ENCODE measurements at places on chromosomes 16 and 17.
A peak's percentile ranks its signal among the peaks of the same experiment; 100 is the strongest.

DNA sequence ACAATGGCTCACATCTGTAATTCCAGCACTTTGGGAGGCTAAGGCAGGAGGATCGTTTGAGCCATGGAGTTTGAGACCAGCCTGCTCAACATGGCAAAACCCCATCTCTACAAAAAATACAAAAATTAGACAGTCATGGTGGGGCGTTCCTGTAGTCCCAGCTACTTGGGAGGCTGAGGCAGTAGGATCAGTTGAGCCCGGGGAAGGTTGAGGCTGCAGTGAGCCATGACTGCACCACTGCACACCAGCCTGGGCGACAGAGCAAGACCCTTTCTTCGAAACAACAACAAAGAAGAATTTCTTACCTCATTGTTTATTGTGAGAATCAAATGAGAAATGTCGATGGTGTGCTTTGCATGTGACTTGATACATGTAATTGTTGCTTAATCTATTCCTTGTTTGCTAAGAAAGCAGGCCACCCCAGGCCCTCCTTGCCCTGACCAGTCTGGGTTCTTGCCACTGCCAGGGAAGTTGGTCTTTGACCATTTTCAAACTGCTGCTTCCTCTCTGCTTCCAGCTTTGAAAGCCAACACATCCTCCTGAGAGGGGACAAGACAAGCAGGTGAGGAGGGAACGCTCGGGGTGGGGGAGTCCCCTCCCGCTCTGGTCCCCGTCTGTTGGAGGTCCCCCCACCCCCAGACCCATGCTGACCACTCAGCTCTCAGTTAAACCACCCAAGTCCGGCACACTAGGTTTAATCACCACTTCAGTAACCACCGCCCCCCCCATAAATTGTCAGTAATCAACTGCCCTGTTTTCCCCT lies 47.3 kb upstream of the CPNE2 start:
- no peak for DNase-seq

- DNase-seq = no peak
These were observed 18.1 kb upstream of the MTMR4 start for GRCh38 chr17:58532555-58532951.

- DNase-seq = no peak
These were observed 1.6 kb upstream of the WFIKKN2 start for GRCh38 chr17:50833510-50834428.

DNA sequence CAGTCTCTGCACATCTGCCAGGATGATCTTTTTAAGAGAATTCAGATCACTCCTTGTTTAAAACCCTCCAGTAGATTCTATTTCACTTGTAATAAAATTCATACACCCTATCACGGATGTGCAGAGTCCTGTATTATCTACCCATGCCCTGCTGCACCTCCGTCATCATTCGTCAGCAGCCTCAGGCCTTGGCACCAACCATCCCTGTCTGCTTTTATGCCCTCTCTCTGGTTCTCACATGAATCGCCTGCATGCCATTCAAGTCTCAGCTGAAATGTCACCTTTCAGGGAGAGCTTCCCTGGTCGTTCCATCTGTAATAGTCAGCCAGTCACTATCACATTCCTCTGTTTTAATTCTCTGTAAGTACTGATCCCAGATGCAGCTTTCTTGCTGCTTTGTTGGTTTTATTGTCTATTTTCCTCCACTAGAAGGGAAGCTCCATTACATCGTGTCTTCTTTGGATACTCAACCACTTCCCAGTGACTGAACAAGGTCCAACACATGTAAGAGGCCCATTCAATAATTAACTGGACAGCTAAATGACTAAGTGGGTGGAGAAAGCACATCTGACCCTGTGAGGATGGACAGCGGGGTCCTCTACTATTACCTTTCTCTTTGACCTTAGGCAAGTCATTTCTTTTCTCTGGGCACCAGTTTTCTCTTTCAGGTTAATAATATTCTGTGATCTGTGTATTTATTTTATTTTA lies 81.2 kb upstream of the GOT2 start:
- no peak for DNase-seq

DNA sequence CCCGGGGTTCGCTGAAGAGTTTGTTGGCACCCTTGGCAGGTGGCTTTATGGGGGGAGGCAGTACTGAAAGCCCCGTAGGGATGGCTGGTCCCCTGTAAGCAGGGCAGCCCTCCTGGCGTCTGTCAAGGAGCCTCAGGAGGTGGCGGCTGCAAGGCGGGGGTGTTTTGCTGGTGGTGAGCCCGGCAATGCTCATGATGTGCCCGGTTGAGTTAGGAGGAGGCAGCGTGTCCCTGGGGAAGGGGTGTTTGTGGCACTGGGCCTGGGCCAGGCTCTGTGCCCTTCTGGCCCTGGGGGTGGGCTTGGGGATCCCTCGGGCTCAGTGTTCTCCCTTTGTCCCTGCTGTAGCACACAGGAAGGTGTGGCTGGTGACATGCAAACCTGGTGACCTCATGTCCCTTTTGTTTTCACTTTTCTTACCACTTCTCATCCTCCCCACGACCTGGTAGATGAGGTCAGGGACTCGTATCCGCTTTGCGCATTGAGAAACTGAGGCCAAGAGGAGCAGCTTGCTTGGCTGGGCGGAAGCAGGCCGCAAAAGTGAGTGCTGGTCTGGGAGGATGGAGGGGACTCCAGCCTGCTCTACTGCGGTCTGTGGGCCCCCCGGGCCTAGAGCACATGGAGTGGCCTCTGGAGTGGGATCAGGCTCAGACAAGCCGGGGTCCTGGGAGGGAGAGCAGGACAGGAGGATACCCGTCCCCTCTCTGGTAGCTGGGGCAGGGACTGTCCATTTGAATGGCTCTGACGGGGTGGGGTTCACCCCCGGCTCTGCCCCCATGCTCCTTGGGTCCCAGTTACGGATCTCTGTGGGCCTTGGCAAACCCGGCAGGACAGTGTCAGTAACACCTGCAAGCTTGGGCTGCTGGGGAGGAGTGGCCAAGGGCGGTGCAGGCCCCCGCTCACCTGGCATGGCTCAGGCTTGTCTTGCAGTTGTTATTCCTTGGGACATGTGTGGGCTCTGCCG lies 2.2 kb downstream of the SNN start:
- DNase-seq = no peak

DNA sequence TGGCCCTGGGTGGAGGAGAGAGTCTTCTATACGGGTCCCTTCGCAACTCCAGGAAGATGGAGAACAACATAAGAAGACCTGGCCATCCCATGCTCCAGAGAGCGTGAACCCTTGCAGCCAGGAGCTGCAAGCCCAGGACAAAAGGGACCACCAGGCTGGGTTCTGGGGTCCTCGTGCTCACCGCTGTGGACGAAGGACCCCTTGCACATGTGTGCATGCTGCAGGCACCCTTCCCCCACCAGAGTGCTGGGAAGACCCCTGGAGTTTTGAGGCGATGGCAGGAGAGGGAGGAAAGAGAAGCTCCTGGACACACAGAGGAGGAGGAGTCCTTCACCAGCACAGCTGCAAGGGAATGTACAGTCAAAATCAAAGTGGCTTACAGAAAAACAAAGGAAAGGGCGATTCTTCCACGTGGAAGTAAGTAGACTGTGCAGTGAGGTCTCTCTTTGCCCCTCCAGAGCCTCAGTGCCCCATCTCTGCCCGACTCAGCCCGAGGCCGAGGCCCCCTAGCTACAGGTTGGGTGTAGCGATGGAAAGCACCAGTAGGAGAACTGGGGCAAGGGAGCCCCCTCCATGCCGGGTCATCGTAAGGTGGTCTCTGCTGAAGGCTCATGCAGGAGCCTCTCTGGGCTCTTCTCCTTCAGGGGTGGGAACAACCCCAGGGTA lies 51.3 kb downstream of the PIMREG start:
- DNase-seq = no peak

- peak; percentile 20 for DNase-seq
These were observed 18.9 kb downstream of the TMEM132E start for GRCh38 chr17:34598161-34598776.

- no peak for DNase-seq
These were observed 57.4 kb downstream of the PLCG2 start for GRCh38 chr16:81836279-81837054.

- no peak for DNase-seq
These were observed 60.4 kb downstream of the ZNF423 start for GRCh38 chr16:49795513-49795912.

GRCh38 chr17:12867726-12868125 lies 78.4 kb downstream of the ARHGAP44 start:
- no peak for DNase-seq

DNA sequence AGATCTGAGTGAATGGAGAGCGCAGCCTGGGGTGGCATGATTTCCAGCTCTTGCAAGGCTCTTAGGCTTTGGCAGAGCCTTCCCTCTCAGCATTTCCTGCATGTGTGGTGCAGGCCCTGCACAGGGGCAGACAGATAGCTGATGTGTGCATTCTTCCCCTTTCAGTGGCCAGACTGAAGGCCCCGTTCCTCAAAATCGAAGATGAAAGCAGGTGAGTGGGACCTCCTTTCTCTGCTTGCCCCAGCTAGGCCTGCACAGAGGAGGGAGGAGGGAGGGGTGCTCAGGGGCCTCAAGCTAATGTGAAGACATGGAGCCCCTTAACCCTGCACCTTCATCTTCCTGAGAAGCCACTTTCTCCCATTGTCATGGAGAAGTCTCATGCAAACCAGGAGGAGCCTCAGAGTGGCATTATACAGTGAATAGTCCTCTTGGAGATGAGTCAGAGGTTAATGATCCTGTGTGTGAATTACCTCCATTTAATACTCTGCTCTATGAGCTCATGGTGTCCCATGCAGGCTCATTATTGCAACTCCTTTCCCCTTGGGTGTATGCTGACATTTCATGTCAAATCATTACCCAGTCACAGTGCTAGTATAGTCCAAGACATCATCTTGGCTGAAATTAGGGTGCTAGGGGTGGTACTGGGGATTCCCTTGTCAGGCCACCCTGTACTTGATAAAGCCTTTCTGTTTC lies 20.4 kb upstream of the ADAM11 start:
- DNase-seq = no peak

DNA sequence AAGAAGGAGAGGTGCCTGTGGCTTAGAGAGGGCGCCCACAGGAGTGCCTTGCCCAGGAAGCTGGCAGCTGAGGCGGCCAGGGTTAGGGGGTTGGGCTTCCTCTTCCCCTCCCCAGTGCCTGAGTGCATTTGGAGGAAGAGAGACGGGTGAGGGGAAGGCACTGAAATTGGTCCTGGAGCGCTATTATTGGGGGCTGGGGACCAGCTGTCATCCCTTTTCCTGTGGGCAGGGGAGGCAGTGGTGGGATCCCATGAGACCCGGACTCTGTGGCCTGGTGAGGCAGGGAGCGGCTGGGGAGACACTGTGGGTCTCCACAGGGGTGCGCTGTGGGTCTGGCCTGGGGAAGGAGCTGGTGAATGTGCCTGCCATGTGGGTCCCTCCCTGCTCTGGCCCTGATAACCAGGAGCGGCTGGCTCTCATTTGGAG lies 259.7 kb downstream of the SEC14L1 start:
- no peak for DNase-seq

DNA sequence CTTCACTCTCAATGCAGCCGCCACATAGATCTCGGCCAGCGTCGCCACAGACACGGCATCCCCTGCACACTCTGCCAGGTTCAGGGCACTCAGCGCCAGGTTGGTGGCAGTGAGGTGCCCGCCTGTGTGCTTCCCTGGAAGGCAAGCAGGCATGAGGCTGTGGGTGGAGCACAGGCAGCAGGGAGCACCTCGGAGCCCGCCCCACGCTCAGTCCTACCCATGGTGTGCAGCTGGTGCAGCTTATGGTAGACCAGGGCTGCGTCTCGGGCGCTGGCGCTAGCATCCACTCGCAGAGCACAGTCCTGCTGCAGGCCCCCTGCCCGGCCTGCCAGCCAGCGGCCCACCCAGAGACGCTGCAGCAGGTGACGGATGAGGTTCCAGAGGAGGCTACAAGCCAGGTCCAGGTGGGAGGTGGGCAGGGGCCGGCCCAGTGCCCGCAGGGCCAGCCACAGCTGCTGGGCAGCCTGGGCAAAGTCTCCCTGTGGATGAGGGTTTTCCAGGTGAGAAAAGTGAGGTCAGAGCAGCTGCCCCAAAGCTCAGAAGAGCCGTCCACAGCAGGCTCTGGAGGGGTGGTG lies 20.5 kb downstream of the SREBF1 start:
- DNase-seq = no peak

DNA sequence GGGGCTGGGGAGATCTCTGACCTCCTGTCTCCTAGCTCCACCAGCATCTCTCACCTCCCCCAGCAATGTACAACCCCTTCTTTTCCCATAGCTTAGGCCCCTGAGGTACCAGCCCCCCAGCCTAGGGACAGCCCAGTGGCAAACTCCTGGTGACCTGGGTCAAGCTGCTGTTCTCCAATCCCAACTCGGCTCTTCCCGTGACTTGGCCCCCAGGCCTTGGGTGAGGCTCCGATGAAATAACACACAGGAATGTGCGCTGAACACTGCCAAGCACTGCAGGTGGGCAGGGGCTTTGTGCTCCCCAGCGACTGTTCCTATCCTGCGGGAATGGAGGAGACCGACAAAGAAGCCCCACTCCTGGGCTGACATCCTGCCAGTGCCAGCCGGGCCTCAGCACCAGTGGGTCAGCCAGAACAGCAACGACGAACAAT lies 63.7 kb upstream of the AMZ2 start:
- DNase-seq = no peak

GRCh38 chr17:82602487-82602886 lies 45.8 kb downstream of the WDR45B start:
- no peak for DNase-seq

DNA sequence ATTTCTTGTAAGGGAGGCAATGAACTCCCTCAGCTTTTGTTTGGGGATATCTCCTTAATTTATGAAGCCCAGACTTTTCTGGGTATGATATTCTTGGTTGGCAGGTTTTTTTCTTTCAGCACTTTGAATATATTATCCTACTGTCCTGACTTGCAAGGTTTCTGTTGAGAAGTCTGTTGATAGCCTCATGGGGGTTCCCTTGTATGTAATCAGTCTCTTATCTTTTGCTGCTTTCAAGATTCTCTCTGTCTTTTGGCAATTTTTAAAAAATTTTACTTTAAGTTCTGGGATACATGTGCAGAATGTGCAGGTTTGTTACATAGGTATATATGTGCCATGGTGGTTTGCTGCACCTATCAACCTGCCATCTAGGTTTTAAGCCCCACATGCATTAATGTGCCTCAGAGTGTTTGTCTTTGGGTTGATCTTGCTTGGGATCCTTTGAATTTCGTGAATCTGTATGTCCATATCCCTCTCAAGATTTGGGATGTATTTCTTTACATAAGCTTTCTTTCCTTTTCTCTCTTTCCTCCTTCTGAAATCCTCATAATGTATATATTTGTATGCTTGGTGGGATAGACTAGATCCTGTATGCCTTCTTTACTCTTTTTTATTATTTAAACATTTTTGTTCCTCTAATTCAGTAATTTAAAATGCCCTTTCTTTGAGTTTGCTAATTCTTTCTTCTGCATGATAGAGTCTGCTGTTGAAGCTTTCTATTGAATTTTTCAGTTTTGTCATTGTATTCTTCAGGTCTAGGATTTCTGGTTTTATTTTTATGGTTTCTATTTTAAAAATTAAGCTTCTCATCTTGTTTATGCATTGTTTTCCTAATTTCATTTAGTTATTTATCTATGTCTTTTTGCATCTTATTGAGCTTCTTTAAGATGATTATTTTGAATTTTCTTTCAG lies 5.2 kb upstream of the KRT25 start:
- no peak for DNase-seq

- no peak for DNase-seq
These were observed 142.3 kb upstream of the ZFHX3 start for GRCh38 chr16:73190256-73190655.
